ENCODE measurements at places on chromosomes 1 and 21.

- DNase-seq = no peak
Observed at GRCh38 chr1:214864896-214865688, 217.4 kb upstream of the KCNK2 start.

GRCh38 chr1:204453141-204453772 is 41.3 kb downstream of the PIK3C2B start:
- DNase-seq = no peak

- no peak for DNase-seq
Observed at GRCh38 chr1:179817056-179817455, 60.5 kb downstream of the TOR1AIP2 start.

DNA sequence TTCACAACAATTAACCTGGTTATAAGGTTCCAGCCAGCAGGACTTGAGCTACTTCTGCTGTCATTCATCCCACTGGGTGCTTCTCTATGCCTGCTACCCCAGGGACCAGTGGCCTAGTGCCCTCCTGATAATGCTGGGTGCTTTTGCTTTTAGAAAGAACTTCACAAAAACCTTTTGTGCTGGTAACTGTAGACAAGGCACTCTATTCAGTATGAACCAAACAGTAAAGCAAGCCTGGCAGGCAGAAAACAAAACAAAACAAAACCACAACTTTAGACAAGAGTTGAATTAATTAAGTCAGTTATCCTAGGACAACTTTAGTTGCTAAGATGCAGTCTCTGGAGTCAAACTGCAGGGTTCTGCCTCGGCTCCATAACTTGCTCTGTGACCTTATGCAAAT is 61.9 kb upstream of the ADGRL2 start:
- no peak for DNase-seq

DNA sequence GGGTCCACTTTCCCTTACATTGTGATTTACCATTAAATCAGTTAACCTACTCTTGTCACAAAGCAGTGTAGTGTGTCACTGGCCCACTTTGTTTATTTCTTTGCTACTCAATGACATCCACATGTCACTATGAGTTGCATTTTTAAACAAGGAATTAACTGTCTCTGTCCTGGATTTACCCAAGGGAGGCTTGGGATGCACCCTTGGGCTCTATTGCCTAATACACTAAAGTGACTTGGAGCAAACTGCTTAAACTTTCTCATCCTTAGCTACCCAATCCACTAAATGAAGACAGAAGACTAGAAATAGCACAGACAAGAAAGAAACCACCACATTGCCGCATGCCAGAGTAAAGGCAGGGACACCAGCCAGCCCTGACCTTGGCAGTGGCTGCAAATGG is 136.2 kb upstream of the TIAM1 start:
- no peak for DNase-seq

DNA sequence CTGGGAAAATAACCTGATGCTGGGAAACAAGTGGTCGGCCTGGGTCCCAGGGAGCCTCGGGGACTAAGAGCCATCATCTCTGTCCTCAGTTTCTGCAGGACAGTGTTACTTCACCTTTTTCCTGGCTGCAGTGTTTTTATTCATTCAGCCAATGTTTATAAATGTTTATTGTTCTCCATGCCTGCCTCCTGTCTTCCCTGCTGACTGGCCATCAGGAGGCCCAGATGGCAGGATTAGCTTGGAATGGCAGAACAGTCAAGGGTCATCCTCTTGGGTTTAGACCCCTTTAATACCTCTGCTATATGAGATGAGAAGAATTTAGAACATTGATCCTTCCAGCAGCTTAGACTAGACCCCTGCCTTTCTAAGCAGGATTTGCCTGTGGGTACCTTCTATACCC is 13.3 kb downstream of the MAPKAPK2 start:
- DNase-seq = no peak

Data from epithelial cell of prostate (primary cell).